ENCODE measurements at places on chromosomes 16 and 17. TPM values are rescaled to one million over a fixed set of nuclear protein-coding genes. Genes with fewer than 3 reads are reported as not detected.

The SLFN12L gene
- 0.22 TPM for total RNA-seq

The TEFM gene
- total RNA-seq: 18.6 TPM

- no peak for DNase-seq
These were observed 8.8 kb downstream of the ADAT1 start for GRCh38 chr16:75614066-75614897.

- no peak for DNase-seq
These were observed 94.3 kb downstream of the TBC1D16 start for GRCh38 chr17:79941088-79942010.

DNA sequence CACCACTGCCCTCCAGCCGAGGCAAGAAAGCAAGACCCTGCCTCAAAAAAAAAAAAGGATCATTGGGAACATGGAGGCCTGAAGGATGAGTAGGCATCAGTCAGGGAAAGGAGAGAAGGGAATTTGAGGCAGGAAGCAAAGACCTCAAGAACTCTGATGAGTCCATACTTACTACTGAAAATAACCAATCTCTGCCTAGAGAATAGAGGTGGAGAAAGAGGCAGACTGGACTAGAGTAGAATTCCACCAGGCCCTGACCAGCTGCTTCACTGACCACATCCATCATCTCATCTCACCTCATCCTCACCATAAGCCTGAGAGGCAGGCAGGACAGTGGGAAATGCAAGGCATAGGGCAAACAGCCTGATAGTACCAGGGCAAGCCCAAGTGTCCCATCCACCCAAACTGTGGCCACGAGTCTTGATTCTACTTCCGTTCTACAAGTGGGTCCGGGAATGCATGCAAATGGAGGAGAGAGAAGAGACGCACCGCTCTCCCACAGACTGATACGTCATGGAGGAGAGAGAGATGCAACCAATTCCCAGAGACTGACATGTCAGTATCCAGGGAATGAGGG lies 17.1 kb downstream of the ANKRD11 start:
- DNase-seq: no peak

DNA sequence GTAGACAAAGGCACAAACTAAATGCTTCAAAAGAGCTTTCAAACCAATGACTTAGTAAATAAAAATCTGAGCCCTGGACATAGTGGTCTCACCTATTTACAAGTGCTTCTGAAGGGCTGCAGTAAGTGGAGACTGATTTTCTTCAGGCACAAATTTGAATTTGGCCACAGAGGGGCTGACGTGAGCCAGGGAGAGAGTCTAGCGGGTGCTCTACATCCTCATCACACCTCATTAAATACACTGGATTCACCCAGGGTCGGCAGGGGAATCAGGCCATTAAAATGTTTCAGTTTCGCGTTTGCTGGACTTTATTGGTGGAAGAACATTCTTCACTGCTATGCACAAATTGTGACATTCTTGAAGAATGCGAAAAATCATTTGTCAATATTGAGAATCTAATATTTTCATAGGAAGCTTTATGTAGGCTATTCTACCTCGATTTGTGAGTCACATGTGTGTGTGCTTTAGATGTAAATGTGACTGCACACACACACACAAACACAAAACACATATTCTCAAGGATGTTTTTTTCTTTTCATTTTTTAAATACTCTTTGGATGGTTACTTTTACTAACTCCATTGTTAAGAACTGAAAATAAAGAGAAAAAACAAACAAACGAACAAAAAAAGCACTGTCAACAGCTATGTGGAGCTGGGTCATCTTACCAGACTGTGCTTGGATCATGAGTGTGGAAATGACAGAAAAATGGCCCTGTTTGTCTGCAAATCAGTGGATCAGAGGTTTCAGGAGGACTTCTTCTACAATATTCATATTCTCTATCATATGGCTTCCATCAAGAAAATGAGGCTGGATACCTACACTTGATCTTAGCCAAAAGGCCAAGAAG lies 58.9 kb downstream of the CDH11 start:
- DNase-seq: no peak

DNA sequence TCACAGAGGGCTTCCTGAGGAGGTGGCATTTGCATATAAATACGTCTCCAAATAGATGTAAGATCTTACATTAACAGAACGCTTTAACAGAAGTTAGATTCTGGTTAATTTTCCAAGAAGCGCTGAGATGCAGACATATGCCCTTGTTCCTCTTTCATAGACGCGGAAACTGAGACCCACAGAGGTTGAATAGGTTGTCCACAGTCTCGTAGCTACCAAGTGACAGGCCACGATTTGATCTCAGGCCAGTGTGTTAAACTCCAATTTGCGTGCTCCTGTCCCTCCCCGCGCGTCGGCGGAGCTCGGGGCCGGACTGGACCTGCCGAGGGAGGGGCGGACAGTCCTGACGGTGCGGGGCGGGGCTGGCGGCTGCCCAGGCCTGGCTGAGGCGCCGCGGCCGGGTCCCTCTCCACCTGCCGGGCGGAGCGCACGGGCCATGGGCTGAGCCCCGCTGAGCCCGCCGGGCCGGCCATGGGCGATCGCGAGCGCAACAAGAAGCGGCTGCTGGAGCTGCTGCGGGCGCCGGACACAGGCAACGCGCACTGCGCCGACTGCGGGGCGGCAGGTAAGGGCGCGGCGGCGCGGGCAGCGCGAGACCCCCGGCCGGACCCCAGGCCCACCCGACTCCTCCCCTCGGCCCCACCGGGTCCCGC lies at the start of gene ADAP2:
TSS of gene ADAP2 (plus strand) at position 402 of the 653 bp plus-strand sequence. CDS start at position 472, 70 bp downstream.
- DNase-seq: no peak
